ENCODE measurements at places on chromosomes 1 and 21. TPM values are rescaled to one million over a fixed set of nuclear protein-coding genes. Genes with fewer than 3 reads are reported as not detected.

GRCh38 chr1:65253800-65254319 lies 55.5 kb upstream of the DNAJC6 start:
- DNase-seq, result no peak

DNA sequence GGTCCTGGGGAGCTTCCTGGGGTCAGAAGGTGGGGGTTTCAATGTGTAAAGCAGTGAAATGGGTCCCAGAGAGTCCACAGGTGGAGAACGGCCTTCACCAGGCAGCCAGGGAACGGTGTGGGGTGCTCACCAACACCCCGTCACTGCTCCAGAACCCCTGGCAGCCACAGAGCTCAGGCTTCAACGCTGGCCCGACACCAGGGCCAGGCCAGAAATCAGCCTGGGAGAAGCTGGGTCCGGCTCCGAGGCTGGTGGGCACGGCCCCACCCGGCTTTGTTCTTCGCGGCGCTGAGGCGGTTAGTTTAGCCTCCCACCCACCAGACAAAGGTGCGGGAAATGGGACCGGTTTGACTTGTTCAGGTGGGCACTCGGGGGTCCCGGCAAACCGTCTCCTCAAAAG lies 24.8 kb upstream of the C1orf159 start:
- DNase-seq, result no peak

GRCh38 chr1:61344696-61345095 lies 262.3 kb downstream of the NFIA start:
- DNase-seq, result no peak

DNA sequence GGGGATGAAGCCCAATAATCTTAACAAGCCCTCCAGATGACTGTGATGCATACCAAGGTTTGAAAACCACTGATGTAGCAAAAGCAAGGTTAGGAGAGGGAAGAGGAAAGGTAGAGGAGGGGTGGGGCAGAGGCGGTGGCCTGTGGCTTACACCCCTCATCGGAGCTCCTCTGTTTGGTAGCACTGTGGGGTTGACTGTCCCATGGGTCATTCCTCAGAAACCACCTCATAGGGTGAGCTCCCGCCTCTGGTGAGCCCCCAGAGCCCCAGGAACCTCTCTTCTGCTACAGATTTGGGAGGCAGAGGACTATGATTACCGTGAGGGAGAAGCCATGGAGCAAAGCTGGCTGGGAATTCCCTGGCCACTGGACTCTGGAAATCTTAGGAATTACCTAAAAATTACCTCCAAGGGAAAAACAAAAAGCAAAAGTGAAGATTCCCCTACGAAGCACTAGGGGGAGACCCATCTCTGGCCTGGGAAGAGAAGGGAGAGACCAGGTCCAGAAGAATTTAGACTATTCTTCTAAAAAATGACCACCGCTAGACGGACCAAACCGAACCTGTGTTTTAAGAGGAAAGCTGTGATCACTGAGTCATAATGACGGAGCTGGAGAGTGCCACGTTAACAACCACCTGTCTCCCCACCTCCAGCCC lies 1.5 kb upstream of the RASSF5 start:
- DNase-seq, result peak; percentile 74

GRCh38 chr1:13675151-13675651 lies 24.8 kb upstream of the PRDM2 start:
- DNase-seq, result no peak

GRCh38 chr1:94989911-94990473 lies 63.1 kb upstream of the CNN3 start:
- no peak for DNase-seq

DNA sequence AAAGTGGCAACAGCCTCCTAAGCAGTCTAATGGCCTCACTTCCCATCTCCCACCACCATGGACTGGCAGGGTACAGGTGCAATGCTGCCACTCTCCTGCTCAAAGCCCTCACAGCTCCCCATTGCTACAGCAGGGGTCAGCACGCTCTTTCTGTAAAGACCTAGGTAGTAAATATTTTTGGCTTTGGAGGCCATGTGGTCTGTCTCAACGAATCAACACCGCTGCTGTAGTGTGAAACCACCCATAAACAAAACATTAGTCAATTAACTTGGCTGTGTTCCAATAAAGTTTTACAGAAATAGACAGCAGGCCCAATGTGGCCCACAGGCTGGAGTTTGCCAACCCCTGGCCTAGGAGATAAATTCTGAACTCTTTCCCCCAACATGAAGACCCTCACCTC lies 44.6 kb upstream of the TMEM125 start:
- peak; percentile 40 for DNase-seq

The LDLRAD1 gene
- not detected for total RNA-seq

The IL19 gene
- total RNA-seq, result not detected

The PSMB4 gene
- total RNA-seq, result 734 TPM

The TMEM81 gene
- 6.3 TPM for total RNA-seq

The AQP10 gene
- total RNA-seq, result not detected
